ENCODE measurements at places on chromosomes 6 and 20.

GRCh38 chr20:48582673-48582985 lies 245.2 kb downstream of the PREX1 start:
- no peak for DNase-seq

- DNase-seq = no peak
Measured at GRCh38 chr6:54308289-54308985, at the start of gene TINAG. TSS of gene TINAG (plus strand) at chr6:54308441. CDS start at chr6:54308551, 110 bp downstream.

DNA sequence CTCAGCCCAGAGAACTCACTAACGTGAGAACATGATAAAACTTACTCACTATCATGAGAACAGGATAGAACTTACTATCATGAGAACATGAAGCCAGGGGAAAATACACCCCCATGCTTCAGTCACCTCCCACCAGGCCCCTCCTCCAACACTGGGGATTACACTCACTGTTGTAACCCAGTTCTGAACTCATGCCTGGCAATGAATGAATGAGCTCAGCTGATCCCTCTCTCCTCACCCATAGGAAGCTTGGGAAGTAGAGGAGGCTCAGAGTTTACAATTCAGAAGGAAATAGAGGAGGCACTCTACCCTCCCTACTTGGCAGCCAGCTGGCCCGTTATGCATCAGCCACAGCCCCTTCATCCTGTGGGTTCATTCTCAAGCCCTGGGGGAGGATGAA lies 102.5 kb downstream of the EYA2 start:
- DNase-seq = no peak

- no peak for DNase-seq
Measured at GRCh38 chr6:169274781-169275180, 21.1 kb upstream of the THBS2 start.

DNA sequence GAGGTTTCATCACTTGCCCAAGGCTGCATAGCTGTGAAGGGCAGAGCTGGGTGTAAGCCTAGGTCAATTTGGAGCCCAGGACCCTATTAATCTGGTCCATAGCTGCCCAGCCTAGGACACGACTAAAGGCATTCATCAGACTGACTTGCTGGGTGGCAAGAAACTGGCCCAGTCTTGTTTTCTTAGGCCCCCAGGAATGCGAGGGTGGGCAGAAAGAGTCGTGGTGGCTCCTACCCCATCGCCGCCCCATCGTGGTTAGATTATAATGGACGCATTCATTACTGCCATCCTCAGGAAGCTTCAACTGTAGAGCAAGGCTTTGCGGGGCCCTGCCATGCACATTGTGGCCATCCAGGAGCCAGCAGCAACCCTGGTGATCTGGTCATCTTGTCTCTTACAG lies 16.1 kb downstream of the DYNLRB1 start:
- no peak for DNase-seq

GRCh38 chr6:157831018-157831369 lies 7.9 kb downstream of the SNX9 start:
- DNase-seq = no peak

DNA sequence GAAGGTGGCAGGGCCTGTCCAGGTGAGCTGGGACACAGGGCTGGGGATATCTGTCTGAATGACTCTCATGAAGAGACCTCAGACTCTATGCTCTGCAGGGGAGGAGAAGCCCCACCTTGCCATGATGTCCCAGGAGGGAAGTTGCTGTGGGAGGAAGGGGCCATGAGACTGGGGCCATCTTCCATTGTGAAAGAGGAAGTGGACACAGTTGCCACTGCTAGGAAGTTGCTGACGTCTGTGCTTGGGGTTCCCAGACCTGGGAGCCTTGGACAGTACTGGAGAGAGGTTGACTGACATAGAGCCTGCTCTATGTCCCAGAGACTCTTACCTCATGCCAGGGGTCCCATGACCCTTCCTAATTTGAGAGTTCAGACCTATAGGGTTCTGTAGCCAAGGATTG lies 24.5 kb downstream of the SIRPB1 start:
- no peak for DNase-seq

- DNase-seq = no peak
Measured at GRCh38 chr6:45388328-45388727, 10.6 kb upstream of the SUPT3H start.

- DNase-seq = no peak
Measured at GRCh38 chr20:13098720-13099355, 90.1 kb downstream of the SPTLC3 start.

DNA sequence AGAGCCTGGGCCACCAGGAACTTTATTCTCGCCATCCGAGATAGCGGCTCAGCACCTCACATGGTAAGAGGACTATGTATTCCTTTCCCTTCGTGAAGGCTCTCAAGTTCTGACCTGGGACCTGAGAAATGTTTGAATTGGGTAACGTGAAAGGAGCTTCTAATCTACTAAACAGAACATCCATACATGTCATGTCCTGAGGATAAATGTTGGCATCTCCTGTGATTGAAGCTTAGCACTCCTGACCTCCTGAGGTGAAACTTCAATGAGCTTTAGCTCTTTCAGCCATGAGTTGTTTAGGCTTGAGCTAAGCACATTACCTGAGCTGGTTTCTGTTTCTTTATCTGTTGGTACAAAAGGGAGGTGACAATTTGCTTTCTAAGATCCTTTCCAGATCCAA lies 280.9 kb downstream of the PACRG start:
- no peak for DNase-seq

DNA sequence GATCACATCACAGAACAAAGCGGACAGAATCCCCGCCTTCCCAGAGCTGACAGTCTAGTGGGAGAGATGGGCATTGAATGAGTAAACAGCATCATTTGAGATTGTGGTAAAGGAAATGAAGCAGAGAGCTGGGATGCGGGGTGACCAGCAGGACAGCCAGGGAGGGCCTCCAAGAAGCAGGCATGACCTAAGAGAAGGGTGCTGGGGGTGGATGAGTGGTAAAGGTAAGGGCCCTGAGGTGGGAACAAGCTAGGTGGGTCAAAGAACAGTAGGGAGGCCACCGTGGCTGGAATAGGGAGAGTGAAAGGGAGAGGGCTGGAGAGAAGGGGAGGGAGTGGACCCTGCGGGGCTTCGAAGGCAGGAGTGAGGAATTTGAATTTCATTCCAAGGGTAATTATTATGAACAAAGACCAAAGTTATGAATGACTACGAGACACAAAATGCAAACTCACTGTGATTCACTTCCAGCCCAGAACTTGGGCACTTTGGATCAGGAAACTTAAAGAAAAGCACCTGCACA lies 61.4 kb downstream of the CEBPB start:
- DNase-seq = no peak

- DNase-seq = no peak
Measured at GRCh38 chr6:2578767-2579166, 172.0 kb downstream of the MYLK4 start.

- DNase-seq = no peak
Measured at GRCh38 chr20:49548371-49548947, 19.5 kb downstream of the PTGIS start.

DNA sequence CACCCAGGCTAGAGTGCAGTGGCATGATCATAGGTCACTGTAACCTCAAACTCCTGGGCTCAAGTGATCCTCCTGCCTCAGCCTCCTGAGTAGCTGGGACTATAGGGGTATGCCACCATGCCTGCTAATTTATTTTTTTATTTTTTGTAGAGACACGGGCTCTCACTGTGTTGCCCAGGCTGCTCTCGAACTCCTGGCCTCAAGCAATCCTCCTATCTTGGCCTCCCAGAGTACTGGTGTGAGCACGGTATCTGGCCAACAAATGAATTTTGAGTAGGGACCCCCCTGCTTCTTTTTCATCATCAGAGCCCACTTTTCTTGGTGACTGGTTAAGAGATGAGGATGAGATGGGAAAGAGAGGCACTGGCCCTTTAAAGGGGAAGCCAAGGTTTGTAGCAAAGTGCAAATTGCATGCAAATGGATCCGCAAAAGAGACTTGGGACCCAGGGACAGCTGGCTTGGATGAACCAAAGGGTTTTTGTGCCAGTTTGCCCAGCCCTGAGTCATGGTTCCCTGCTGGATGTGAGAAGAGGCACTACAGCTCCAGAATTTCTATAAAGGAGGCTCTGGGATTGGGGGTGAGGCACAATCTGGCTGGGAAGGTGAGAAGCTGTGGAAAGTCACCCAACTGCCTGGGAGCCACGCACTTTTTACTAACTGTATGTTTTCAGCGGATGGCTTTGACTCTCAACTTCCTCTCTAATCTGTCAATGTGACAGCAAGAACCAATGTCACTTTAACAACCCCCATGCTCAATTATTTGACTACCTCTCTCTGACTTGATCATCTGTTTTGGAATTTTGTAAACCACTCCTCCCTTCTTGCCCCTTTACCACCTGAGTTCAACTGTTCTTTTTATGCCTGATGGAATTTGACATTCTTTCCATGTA lies 58.7 kb upstream of the RNF24 start:
- DNase-seq = no peak

DNA sequence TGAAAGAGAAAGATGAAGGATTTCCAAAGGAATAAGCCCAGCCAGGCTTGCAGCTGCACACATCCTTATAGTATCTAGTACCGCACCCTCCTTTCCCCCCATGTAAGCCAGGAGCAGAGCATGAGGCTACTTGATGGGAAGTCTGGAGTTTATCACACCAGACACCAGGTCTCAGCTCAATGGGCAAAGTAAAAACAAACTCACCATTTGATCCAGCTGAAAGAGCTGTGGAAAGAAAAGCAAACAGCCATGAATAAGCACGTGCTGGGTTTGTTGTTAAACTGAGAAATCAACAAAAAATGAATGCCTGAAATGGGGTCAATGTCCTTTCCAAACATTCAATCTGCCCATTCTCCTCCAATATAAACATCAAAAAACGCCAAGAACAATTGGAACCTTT lies 50.6 kb upstream of the MAP7 start:
- DNase-seq = no peak

DNA sequence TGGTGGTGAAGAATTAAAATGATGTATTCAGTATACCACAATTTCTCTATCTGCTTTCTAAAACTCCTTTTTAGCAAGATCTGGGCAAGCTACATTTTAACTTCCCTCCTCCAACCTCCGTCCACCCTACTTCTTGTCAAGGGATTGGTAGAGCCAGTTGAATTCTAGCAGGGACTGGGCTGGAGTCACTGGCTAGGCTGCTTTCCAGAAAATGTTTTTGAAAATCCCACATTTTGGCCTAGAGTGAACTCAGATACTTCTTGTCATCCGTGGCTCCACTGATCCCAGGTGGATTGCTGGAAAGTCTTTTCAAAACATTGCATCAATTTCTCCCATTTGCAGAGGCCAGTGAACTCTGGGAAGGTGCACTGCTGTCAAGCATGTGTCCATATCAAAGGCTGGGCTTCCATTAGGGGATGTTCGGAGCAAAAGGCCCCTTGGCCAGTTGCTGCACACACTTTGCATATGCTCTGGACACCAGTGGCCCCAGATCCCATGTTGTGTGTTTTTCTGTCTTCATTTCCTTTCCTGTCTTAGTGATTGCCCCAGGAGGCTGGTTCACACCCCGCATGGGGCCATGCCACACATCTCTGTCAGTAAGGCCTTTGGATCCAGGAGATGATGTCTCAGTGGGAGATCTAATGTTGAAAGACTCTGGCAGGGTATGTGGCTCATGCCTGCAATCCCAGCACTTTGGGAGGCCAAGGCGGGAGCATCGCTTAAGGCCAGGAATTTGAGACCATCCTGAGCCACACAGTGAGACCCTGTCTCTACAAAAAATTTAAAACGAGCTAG lies 11.3 kb upstream of the KCNK16 start:
- no peak for DNase-seq

- no peak for DNase-seq
Measured at GRCh38 chr20:13101276-13101675, 92.5 kb downstream of the SPTLC3 start.

- no peak for DNase-seq
Measured at GRCh38 chr6:10976571-10976970, 67.5 kb downstream of the ELOVL2 start.

DNA sequence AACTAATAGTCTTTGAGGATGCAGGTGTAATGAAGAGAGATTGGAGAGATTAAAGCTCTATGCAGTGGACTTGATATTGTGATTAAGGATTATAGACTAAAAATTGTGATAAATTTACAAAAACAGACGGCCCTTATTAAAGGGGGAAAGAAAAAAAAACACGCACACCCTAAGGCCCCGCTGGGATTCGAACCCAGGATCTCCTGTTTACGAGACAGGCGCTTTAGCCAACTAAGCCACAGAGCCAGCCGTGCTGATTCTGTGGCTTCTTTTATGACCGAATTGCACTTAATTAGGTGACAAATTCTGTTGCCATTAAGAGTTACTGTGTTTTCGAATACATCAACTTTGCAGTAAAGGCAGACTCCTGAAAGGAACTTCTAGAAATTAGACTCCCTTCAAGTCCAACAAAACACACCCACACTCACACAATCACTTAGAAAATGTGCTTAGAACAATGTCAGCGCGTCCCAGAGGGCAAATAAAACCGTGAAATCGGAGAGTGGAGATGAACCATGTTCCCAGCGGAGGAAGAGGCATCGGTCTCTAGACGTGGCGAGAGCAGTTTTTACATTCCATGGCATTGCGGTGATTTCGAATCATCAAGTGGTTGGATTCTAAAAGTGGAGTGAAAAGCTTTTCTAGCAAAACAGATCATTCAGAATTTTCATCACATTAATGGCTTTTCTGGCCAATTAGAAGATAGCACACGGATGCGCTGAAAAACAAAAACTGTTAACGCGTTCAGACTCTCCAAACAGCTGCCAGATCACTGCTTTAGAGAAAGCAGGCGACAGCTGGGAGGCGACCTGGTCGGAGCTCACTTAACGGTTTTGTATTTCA lies 122.6 kb downstream of the GPX5 start:
- DNase-seq = peak; percentile 78

DNA sequence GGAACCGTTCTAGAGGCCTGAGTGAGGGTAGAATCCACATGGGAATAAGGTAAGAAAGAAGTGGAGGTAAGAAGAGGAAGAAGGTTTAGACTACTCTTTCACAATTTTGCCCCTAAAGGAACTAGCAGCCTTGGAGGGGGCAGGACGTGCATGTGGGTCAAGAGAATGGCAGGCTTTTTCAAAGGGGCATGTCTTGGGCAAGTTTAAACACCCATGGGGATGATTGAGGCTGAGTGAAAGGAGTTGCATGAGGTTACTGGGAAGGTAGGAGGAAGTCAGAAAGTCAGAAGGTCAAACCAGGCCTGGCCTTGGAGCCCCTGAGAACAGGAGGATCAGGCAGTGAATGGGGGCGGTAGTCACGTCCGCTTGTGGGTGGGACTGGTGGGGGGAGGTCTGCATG lies 10.2 kb downstream of the ADA start:
- no peak for DNase-seq

DNA sequence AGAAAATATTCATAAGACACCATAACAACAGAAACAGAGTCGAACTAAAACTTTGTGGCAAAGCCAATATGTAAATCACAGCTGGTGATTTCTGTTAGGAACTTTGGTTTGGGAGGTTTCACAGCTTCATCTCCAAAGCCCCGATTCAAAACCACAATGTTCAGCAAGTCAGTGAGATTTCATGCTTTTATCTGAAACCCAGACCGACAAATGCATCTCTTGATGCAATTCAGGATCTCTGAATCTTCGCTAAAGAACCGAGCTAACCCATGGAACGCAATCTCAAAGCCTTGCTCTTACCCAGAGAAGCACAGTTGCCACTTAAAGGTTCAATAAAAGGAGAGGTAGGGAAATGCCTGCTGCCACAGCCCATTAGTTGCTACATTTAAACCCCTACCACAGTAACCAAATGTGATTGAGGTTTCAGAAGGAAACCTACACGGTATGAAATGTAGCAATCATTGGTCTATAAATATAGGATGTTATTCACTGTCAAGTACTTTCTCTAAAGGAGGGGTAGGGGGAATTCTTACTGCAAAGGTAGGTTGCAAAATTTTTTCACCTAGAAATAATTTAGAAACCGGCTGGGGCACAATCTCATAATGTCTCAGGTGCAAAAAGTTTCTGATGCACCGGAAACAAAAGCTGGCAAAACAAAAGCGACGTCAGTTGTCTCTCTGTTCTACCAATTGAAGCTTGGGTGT lies 381.0 kb upstream of the ARID1B start:
- DNase-seq = no peak

All from DMS79 treated with DMSO at 0.1 percent for 48 hours (cell line).